Dermis microvascular lymphatic vessel endothelial cell (primary cell): ENCODE measurements at places on chromosomes 12 and 14. TPM values are rescaled to one million over a fixed set of nuclear protein-coding genes. Genes with fewer than 3 reads are reported as not detected.
A peak's percentile ranks its signal among the peaks of the same experiment; 100 is the strongest.

- peak; percentile 96 for DNase-seq
Measured at GRCh38 chr12:132608231-132609171, 1.9 kb downstream of the LRCOL1 start.

- no peak for DNase-seq
Measured at GRCh38 chr14:103155826-103156394, 32.6 kb downstream of the TNFAIP2 start.

- DNase-seq, result no peak
Measured at GRCh38 chr12:121282072-121282742, 14.3 kb downstream of the CAMKK2 start.

DNA sequence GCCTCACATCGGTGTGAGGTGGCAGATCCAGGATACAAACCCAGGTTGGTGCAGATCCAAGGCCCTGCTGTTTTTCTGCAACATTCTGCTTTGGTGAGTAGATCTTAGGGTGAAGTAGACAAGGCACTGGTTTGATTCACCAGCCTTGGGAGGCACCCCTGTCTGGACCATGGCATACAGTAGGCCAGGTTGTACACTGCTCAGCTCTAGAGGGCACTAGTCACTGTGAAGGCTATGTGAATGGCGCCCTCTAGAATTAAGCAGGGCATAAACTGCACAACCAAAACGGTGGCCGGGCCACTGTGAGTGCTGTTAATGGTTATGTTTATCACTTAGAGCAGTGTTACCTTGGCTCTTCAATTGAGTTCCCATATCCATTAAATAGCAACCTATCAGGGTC, 280.6 kb upstream of the PWP1 start:
- no peak for DNase-seq

DNA sequence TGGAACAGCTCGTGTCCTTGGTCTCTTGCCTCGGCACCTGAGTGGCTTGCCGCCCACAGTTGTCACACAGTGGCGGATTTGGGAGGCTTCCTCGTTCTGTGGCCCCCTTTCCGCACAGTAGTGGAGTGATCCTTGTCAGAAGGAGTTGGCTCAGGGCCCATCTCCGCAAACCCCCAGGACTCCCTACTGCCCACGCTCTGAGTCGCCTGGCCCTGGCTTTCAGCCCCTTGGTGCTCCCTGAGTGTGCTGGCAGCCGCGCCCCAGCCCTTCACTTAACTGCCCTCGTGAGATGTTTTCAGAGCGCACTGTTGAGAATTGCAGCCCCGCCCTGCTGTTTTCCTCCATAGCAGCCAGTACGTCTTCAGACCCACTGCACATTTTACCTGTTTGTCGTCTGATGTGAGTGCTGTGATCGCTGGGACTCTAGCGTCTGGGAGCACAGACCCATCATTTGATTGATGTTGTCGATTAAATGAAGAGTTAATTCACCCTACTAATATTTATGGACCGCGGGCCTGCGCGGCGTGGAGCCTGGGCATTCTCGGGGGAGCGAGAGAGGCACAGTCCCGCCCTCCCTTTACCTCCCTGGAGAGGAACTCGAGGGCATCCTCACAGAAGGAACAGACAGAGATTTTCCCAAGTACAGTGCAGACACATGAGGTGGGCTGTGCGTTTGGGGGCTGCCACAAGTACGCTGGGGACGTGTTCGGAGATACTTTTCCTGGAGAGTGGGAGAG, 91.8 kb downstream of the DDX51 start:
- DNase-seq, result no peak

DNA sequence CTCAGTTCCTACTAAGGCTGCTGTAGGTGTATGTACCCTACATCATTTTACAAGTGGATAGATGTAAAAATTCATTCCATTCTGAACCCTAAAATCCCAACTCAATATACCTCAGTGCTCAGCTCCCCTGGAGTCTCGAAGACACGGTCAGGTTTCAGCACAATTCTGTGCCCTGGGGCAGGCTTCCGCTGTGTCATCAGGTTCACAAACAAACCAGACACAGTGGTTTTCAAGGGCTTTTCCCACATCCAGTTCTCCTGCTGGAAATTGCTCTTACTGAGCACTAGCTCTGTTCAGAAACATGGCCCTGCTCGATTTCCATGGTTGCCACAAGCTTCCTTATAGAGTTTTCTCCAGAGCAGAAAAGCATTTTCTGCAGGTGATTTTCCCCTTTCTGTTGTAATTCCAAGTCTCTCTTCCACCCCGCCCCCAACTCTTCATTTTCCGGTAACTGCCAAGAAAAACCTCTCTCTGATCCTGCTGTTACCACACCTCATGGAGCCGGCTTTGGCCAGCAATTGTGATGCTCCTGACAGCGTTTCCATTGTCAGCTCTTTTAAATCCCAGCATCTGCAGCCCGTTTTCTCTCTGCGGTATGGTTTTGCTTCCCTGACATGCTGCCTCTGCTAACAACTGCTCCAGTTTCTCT, 483.0 kb upstream of the CCDC196 start:
- DNase-seq, result no peak

DNA sequence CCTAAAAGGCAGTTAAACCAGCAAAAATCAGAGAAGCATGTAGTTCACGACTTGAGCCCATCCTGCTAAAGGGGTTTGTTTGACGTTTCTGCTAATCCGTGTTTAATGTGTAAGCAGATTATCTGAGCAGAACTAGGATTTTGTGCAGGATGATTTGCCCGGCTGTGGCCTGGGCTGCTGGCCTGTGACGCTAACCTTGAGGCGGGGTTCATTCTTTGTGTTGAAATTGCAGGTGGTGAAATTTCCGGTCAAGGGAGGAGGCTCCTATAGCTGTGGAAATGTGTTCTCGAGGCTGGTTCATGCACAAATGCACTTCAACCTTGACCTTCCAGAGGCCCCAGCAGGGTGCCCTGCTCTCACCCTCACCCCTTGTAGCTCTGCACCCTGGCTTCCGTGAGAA, 63.7 kb downstream of the SLC24A4 start:
- DNase-seq, result no peak

- no peak for DNase-seq
Measured at GRCh38 chr14:39847194-39847593, 415.0 kb upstream of the FBXO33 start.

- DNase-seq, result peak; percentile 34
Measured at GRCh38 chr14:51889851-51890250, 29.4 kb downstream of the GNG2 start.

DNA sequence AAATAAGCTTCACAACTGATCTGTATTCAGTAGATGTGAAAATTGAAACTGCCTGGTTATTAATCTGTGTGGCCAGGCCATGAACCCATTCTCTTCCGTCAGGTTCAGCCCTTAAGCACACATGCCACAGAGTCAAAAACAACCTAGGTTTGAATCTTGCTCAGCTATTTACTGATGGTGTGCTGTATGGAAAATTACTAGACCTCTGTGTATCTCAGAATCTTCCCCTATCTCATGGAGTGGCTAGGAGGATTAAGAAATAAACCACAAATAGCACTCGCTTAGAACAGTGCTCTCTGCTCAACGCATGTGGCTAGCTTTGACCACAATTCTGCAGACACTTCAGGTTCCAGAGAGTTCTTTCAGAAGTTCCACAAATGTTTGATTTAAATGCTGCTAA, 240.7 kb upstream of the PLEKHG7 start:
- no peak for DNase-seq

- DNase-seq, result peak; percentile 8
Measured at GRCh38 chr12:90959032-90959431, 4.1 kb upstream of the CCER1 start.

- no peak for DNase-seq
Measured at GRCh38 chr12:113204804-113205203, 16.5 kb upstream of the TPCN1 start.

GRCh38 chr12:17456486-17456885, 633.5 kb downstream of the RERGL start:
- no peak for DNase-seq

- DNase-seq, result no peak
Measured at GRCh38 chr12:113766879-113767878, 198.9 kb downstream of the RBM19 start.

GRCh38 chr12:46390304-46390703, 17.7 kb upstream of the SLC38A2 start:
- DNase-seq, result no peak

DNA sequence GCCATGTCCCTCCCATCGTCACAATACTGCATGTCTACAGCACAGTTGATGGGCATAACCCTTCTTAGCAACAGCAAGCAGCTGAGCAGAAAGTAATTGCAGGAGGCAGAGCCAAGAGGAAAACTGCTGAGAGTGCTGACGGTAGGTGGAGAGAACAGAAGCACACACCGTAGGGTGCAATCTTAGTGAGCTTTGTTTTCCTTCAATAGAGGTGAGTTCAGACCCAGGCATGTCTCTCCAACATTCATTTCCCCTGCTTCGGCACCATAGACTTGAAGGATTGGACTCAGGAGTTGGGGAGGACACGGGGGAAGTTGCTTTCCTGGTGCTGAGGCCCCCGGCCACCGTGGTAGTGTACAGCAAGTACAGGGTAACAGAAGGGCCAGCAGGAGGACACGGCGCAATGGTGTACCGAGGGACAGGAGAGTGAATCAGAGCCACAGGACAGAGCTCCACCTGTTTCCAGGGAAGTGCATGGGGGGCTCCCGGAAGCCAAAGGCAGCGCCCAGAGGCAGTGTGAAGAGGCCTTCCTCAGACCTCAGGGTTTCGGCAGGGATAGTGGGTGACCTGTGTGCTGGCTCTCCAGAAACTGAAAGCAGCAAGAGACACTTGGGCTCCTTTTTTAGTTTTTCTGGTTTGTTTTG, 36.3 kb upstream of the SINHCAF start:
- DNase-seq, result no peak

- no peak for DNase-seq
Measured at GRCh38 chr12:123453165-123453564, 4.8 kb upstream of the SNRNP35 start.

Gene MGST1
- 9.7 and 19.4 TPM in 2 replicates for total RNA-seq

Gene SERPINA10
- not detected in 2 replicates for total RNA-seq

Gene RTL1
- total RNA-seq, result not detected in 2 replicates

Gene ADAMTS20
- not detected in 2 replicates for total RNA-seq

Gene TMEM132C
- total RNA-seq, result not detected in 2 replicates

Gene ARMH4
- 1.4 and 1.5 TPM in 2 replicates for total RNA-seq

Gene ING4
- total RNA-seq, result 31.1 and 41.1 TPM in 2 replicates

Gene NEUROD4
- not detected in 2 replicates for total RNA-seq

Gene TAS2R42
- total RNA-seq, result not detected in 2 replicates

Gene SRGAP1
- total RNA-seq, result 1.3 and 3.2 TPM in 2 replicates

Gene RPL6
- 482 and 571 TPM in 2 replicates for total RNA-seq

Gene CRIP1
- total RNA-seq, result 0.38 and 0.90 TPM in 2 replicates
